ENCODE measurements at places on chromosomes 6 and 20. TPM values are rescaled to one million over a fixed set of nuclear protein-coding genes. Genes with fewer than 3 reads are reported as not detected.
A peak's percentile ranks its signal among the peaks of the same experiment; 100 is the strongest.

GRCh38 chr6:17714177-17714576 is 7.5 kb upstream of the NUP153 start:
- no peak for DNase-seq

DNA sequence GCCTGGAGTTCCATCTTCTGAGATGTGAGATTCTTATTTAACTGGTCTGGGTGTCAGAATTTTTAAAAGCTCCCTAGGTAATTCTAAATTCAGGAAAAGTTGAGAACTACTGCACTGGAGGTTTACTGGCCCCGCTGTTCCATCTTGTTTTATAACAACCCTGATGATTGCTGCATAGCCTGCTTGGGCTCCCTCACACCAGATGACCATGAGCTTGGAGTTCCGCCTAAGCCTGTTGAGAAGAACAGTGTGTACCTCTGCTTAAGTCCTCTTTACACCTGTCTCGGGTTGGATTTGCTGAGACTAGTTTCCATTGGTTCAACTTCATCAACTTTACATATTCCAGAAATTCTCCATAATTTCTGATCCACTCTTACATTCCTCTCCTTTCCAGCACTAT is 77.9 kb downstream of the FKBP5 start:
- no peak for DNase-seq

- DNase-seq: no peak
These were observed 139.5 kb upstream of the AGPAT4 start for GRCh38 chr6:161413355-161413771.

Gene AVP
- not detected for total RNA-seq

DNA sequence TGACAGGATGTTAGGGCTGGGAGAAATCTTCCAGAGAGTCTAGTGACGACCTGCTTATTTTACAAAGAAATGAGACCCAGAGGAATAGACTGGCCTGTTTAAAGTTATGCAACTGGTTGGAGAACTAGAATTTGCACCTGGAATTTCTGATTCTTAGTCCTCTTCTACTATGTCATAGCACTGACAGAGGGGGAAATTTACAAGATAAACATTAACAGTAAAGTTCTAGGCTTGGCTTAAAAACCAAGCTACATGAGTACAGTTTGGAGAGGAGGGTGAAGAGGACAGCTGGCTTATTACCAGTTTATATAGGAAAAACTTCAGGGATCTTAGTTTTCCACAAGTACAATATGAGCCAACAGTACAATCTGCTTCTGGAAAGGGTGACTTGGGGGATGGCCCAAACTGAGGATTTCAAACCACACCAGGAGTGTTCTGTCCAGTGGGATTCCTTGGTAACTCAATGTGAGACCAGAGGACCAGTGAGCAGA is 269.6 kb downstream of the CD109 start:
- DNase-seq: no peak

Gene BFSP1
- 12.3 TPM for total RNA-seq

Gene WFDC2
- not detected for total RNA-seq

GRCh38 chr20:53940907-53941545 is 129.4 kb downstream of the BCAS1 start:
- DNase-seq: peak; percentile 86

GRCh38 chr6:117138920-117139319 is 126.4 kb upstream of the VGLL2 start:
- DNase-seq: no peak

Gene SLC16A10
- total RNA-seq: 3.5 TPM

All from H4 (cell line).